ENCODE measurements at places on chromosomes 3 and 15.

GRCh38 chr3:89434621-89435380 lies 327.4 kb downstream of the EPHA3 start:
- H3K4me3 ChIP-seq: no peak overlapping the region
- DNase-seq: no peak
- H3K36me3 ChIP-seq: no peaks in the 10 kb centered on the region
- H3K27me3 ChIP-seq: no peaks in the 10 kb centered on the region
- no peaks in the 10 kb centered on the region for H3K4me1 ChIP-seq

DNA sequence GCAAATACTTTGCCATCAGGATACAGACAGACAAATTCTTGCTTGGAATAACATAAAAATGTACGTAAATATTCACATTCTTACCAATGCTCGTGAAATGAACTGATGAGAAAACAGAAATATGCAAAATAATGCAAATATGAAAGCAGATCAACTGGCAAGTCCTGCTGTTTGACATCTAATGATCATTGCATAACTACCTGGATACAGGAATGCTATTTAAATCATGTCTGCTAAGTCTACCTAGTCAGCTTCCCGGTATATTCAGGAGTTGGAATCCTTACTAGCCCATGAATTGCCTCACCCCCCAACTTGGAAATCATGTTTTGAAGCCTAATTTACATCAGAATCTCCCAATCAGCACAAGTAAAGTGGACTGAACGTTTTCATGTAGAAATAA lies 230.6 kb downstream of the CHL1 start:
- H3K4me3 ChIP-seq: no peak overlapping the region
- no peak overlapping the region for H3K27ac ChIP-seq
- H3K4me1 ChIP-seq: no peaks in the 10 kb centered on the region
- no peak for DNase-seq
- no peaks in the 10 kb centered on the region for H3K27me3 ChIP-seq

- H3K27me3 ChIP-seq: no peaks in the 10 kb centered on the region
- no peak overlapping the region for H3K27ac ChIP-seq
- no peak for DNase-seq
- H3K36me3 ChIP-seq: peaks cover 57% of the 10 kb centered on the region
These were observed 33.1 kb downstream of the CEP152 start for GRCh38 chr15:48777645-48778330.

DNA sequence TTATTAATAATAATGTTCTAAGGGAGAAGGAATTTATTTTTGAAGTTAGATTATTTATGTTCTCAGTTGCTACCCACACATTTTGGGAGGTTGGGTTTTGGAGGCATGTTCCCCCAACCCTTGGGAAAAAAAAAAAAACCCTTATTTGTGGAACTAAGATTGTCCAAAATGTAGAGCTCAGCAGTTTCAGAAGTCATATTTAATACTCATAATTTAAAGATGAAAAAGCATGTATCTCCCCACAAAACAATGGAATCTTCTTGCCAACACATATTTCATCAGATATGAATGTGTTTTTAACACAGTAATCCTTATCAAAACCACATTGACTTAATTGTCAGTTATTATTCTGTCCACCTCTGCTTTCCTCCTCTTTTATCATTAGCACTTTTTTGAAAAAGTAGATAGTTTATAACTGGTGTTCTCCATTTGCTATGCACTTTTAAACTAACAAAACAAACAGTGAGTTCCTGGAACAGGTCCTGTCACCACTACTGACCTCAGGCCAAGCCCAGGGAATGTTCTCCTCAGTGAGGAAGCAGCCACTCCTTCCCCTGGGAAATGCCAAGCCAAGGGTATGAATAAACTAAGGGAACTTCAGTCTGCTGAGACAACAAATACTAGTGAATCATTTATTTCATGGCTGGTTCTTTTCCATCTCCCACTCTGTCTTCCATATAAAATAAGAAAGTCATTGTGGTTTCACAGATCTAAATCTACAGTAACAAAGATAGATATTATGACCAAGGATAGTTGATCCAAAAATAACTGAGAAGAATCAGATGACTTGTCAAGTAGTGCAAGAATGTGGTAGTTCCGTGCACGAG lies 414.4 kb upstream of the ALCAM start:
- H3K27ac ChIP-seq: no peak overlapping the region
- H3K4me1 ChIP-seq: no peaks in the 10 kb centered on the region
- no peak overlapping the region for H3K4me3 ChIP-seq
- H3K36me3 ChIP-seq: no peaks in the 10 kb centered on the region

- H3K27me3 ChIP-seq: peaks cover 86% of the 10 kb centered on the region
- H3K4me1 ChIP-seq: peaks cover 3% of the 10 kb centered on the region
- DNase-seq: no peak
- H3K4me3 ChIP-seq: peak overlapping the region; percentile 36
- H3K36me3 ChIP-seq: no peaks in the 10 kb centered on the region
These were observed 33.1 kb upstream of the POLG start for GRCh38 chr15:89367485-89368451.

DNA sequence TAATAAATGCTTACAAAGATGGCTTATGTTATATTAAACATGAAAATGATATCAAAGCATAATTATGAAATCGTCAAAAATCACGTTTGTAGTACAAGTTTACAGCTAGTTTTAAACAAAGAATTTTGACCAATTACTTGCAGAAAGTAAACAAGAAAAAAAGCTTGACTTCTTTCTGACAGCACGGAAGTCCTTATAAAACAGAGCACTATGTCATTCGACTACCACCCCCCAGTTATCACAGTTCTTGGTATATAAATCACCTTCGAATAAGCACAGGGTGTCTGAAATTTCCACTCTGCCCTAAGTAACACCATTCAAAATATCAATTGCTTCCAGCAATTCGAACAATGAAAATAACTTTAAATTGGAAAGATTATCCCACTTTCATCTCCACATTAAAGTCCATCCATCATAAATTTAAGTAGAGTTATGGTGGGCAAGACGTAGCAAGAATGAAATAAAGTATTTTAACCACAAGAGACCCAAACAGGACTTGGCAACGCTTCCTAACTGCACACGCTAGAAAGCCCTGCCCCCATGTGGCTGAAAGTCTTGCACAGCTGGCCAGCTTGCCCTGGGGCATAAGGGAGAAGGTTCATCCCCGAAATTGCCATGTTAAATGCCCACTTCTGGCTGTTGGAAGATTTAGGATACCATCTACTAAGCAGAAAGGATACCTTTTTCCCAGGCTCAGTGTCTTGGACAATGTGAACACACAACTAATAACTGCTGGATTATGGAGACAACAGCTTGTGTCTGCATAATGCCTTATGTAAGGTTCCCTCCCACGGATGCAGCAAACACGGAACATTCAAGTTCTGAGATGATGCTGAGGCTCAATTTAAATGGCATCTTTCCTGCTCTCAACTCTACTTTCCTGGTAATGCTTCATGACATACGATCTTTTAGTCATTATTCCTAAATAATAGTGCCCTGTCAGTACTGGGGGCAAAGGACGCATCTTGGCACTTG lies 116.4 kb upstream of the TJP1 start:
- H3K27ac ChIP-seq: no peak overlapping the region
- no peaks in the 10 kb centered on the region for H3K36me3 ChIP-seq
- H3K27me3 ChIP-seq: peaks cover 5% of the 10 kb centered on the region
- DNase-seq: no peak

- H3K4me1 ChIP-seq: peaks cover 34% of the 10 kb centered on the region
- no peak overlapping the region for H3K27ac ChIP-seq
- H3K27me3 ChIP-seq: no peaks in the 10 kb centered on the region
- H3K4me3 ChIP-seq: no peak overlapping the region
These were observed 19.9 kb upstream of the EBLN2 start for GRCh38 chr3:73041537-73041936.

GRCh38 chr3:150023239-150023636 lies 52.5 kb upstream of the PFN2 start:
- no peak overlapping the region for H3K4me3 ChIP-seq
- H3K36me3 ChIP-seq: no peaks in the 10 kb centered on the region
- no peak for DNase-seq
- H3K27me3 ChIP-seq: peaks cover 8% of the 10 kb centered on the region
- no peak overlapping the region for H3K27ac ChIP-seq

GRCh38 chr3:166481340-166481739 lies 644.1 kb upstream of the BCHE start:
- no peak for DNase-seq
- no peaks in the 10 kb centered on the region for H3K36me3 ChIP-seq
- no peaks in the 10 kb centered on the region for H3K27me3 ChIP-seq
- H3K27ac ChIP-seq: no peak overlapping the region
- H3K4me1 ChIP-seq: no peaks in the 10 kb centered on the region

DNA sequence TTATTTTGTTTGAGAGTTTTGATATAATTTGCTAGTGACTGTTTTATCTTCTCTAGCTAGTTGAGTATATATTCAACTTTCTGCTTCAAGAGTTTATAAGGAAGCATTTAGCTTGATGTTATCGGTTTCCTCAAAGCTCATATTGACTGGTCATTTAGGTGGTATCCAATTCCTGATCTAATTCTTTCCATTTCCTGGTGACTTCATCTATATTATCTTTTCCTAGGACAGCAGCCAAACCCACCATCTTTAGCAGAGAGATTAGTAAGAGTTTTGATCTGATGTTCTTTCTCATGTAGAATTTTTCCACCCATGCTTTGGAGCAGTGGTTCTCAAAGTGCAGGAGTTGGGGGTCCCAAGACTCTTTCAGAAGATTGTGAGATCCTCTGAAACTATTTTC lies 148.6 kb upstream of the STT3B start:
- no peak overlapping the region for H3K27ac ChIP-seq
- peaks cover 6% of the 10 kb centered on the region for H3K27me3 ChIP-seq
- H3K4me3 ChIP-seq: no peak overlapping the region

- no peaks in the 10 kb centered on the region for H3K4me1 ChIP-seq
- H3K27ac ChIP-seq: no peak overlapping the region
- H3K4me3 ChIP-seq: no peak overlapping the region
- no peak for DNase-seq
- H3K36me3 ChIP-seq: no peaks in the 10 kb centered on the region
These were observed 54.2 kb downstream of the MEIS2 start for GRCh38 chr15:37045859-37046740.

GRCh38 chr3:154378311-154378710 lies 51.7 kb downstream of the GPR149 start:
- H3K36me3 ChIP-seq: no peaks in the 10 kb centered on the region
- DNase-seq: no peak
- no peak overlapping the region for H3K4me3 ChIP-seq
- no peaks in the 10 kb centered on the region for H3K4me1 ChIP-seq

GRCh38 chr3:153130312-153130977 lies 31.6 kb upstream of the RAP2B start:
- H3K4me3 ChIP-seq: no peak overlapping the region
- H3K4me1 ChIP-seq: peaks cover 5% of the 10 kb centered on the region
- peaks cover 5% of the 10 kb centered on the region for H3K27me3 ChIP-seq
- no peaks in the 10 kb centered on the region for H3K36me3 ChIP-seq
- DNase-seq: no peak

DNA sequence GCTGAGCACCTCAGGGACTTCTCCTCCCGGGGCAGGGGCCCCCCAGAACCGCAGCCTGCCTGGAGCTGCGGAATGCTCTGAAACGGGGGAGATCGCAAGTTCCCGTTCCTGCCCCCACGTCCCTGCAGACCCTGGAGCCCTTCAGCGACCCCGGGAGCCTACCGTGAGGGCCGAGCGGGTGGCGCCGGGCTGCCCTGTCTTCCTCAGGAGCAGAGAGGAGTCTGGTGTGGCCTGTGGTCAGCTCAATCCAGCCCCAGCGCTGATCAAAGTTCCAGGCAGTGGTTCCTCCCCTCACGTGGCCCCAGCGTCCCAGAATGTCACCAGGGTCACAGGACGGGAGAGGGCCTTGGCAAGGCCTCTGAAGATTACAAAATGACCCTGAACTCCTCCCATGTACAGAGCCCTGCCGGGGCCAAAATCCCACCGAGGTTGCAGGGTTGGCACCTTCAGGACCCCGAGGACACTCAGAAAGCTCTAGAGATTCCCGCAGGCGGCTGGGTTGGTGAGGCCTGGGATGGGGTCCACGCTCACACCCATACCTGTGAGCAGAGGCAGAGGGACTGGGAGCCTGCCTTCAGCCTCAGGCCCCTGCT lies at the start of gene CPN2:
Gene CPN2, minus strand, starts transcription at position 249 of the 593 bp plus-strand sequence. CDS start 8,626 bp downstream, outside the sequence.
- H3K4me3 ChIP-seq: no peak within 1 kb of the TSS
- H3K27ac ChIP-seq: no peak within 1 kb of the TSS
- H3K27me3 ChIP-seq: no peaks in the 10 kb centered on the region

- peak overlapping the region; percentile 85 for H3K4me3 ChIP-seq
- H3K36me3 ChIP-seq: peaks cover 19% of the 10 kb centered on the region
- peaks cover 31% of the 10 kb centered on the region for H3K4me1 ChIP-seq
- no peaks in the 10 kb centered on the region for H3K27me3 ChIP-seq
These were observed 1.7 kb upstream of the MAN2A2 start for GRCh38 chr15:90901175-90902039.

GRCh38 chr15:94584833-94585244 lies 353.5 kb downstream of the MCTP2 start:
- peaks cover 81% of the 10 kb centered on the region for H3K27me3 ChIP-seq
- peak overlapping the region; percentile 81 for H3K4me3 ChIP-seq
- H3K36me3 ChIP-seq: no peaks in the 10 kb centered on the region
- peaks cover 31% of the 10 kb centered on the region for H3K4me1 ChIP-seq
- peak overlapping the region; percentile 58 for H3K27ac ChIP-seq

DNA sequence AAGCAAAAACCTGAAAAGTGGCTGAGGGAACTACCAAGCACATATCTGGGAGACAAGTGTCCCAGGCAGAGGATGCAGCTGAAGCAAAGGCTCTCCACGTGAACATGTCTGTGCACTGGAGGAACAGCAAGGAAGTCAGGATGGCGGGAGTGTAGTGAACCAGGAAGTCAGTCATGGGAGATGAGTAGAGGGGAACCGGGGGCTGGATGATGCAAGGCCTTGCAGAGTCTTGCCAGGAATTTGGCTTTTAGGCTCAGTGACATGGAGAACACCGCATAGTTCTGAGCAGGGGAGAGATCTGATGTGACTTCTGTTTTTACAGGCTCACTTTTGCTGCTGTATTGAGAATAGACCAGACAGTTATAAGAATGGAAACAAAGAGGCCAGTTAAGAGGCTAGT lies 19.0 kb downstream of the C2CD4A start:
- no peak overlapping the region for H3K4me3 ChIP-seq
- no peak overlapping the region for H3K27ac ChIP-seq
- no peaks in the 10 kb centered on the region for H3K36me3 ChIP-seq

DNA sequence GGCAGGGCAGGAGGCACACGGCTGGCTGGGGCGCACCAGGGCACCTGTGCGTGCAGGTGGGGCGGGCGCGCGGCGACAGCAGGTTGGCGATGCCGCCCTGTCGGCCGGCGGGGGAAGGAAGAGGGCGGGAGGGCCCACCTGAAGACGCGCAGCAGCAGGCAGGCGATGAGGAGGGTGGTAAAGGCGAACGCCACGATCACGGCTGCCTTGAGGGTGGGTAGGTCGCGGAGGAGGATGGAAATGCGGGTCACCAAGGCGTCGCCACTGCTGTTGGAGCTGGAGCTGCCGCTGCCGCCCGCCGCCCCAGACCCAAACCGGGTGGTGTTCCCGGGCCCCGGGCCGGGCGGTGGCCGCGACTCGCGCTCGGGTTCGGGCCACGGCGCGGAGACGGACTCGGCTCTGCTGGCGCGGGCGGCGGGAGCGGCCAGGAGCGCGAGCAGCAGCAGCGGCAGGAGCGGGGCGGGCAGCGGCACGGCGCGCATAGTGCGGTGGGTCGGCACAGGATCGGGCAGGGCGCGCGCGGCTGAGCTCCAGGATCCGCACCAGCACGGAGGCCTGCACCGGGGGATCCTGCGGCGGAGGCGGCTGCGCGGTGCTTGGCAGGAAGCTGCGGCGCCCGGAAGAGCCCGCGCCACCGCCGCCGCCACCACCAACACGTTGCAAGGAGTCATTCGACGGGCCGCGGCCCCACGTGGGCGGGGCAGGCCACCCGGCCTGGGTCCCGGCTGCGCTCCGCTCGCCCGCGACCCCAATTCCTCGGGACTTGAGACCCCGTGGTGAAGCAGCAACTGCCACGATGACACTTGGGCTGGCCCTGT lies at the start of gene FAM174B:
Gene FAM174B, minus strand, starts transcription at position 598 of the 818 bp plus-strand sequence.
- H3K4me1 ChIP-seq: peaks cover 5% of the 10 kb centered on the region
- peak within 1 kb of the TSS; percentile 67 for H3K4me3 ChIP-seq
- H3K27ac ChIP-seq: no peak within 1 kb of the TSS
- peaks cover 58% of the 10 kb centered on the region for H3K27me3 ChIP-seq
